ENCODE measurements at places on chromosomes 2 and 18.

- no peak for DNase-seq
These were observed 5.3 kb downstream of the PTGR3 start for GRCh38 chr18:75203416-75204268.

DNA sequence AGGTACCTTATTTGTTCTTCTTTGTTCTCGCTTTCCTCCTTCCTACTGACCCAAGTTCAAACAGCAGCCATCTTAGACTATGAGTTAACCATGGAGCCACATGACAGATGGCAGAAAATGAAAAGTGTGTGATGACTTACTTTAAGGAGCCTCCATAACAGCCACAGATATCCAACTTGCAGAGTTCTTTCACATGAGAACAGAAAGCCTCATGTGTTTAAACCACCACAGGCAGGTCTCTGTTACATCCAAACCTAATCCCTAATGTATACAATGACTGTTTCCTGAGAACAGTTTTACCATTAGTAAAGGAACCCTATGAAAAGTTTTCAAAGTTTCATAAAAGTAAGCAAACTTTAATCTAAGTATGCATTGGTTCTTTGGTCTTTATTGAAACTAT is 20.3 kb downstream of the B4GALT6 start:
- DNase-seq = no peak

DNA sequence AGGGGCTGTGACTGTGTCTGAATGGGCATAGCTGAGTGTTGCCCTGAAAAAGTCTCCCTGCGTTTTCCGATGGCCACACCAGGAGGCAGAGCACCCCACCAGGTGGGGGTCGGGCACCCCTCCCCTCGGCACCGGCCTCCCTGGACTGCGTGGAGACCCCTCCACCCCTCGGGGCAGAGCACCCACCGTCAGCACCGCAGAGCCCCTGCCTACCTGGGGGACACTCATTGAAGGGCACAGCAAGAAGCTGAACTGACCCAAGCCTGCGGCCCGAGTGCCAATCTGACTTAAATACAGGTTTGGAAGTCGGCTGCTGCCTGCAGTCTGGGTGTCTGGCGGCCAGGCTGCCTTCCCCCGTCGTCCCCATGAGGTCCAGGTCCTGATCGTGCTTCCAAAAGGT is 69.9 kb downstream of the KCNG2 start:
- no peak for DNase-seq

DNA sequence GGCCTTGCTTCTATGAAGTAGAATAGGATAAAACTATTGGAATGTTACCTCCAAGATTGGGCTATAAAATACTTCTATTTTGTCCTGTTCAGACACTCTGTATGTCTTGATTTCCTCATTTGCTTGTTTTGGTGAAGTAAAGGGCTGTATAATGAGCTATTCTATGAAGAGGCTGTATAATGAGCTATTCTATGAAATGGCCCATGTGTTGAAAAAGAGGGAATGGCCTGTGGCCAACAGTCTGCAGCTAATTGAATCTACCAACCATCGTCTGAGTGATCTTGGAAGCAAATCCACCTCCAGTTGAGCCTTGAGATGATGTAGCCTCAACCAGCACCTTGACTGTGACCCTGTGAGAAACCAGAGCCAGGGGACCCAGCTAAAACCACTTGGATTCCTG is 3.8 kb upstream of the SGPP2 start:
- no peak for DNase-seq

DNA sequence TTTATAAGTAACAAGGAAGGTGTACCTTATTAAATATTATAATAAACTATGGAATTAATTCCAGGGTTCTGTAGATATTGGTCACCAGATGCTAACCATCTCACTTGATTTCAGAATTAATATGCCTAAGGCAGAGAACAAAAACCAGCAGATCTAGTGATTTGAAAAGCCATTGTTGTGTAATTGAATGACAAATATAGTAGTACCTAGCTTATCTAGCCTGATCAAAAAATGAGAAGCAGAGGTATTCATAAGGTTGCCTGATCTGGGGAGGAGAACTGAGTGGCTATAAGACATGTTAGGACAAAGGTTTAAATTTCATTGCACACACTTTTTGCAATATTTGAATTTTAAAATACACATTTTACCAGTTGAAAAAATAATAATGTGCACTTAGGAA is 132.0 kb upstream of the UBE2E3 start:
- no peak for DNase-seq

DNA sequence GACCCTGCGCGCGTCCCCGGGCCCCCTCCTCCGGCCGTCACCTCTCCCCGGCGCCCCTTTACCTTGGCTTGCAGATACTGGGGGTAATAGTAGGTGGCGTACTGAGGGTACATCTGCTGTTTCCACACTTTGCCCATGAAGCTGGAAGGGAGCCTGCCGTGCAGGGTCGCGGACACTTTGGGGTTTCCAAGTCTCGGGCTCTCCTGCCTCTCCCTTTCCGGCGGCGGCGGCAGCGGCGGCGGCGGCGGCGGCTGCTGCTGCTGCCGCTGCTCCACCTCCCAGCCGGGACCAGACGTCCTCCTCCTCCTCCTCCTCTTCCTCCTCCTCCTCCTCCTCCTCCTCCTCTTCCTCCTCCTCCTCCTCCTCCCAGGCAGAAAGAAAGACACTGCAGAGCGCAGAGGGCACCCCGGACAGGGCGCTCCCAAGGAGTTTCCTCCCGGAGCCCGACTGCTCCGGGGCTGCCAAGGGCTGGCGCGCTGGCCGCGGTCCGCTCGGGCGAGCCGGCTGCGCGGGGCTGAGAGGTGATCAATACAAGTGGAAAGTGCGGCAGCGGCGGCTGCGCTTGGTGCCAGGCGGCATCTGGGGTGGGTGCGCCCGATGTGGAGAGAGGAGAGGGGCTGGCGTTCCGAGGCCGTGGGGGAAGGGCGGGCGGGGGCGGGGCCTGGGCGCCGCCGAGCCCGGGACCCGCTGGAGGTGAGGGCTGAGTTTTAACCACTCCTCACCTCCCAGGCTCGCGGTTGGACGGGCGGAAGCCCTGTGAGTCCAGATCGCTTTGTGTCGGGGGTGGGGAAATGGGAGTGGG is at the start of gene RBMS1:
Gene RBMS1, minus strand, starts transcription at position 581 of the 802 bp plus-strand sequence. Its CDS starts 444 bp downstream, at position 137.
- no peak for DNase-seq

- DNase-seq = no peak
These were observed 295.6 kb downstream of the ZNF385B start for GRCh38 chr2:179565807-179566206.

GRCh38 chr18:32219431-32220018 is 29.7 kb downstream of the MEP1B start:
- DNase-seq = no peak

DNA sequence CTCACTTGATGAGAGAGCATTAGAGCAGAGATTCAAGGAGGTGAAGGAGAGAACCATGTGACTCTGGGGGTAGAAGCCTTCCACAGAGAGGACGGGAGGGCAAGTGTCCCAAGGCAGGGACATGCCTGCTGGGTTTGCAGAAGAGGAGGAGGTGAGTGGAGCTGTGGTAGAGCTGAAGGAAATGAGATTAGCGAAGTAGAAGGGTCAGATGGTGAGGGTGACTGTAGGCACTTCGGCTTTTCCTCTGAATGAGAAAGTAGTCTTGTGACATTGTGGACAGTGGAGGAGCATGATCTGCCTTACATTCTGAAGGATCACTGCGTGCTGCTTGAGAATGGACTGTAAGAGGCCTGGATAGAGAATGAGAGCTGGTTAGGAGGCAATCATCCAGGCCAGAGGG is 126.0 kb downstream of the NXPH2 start:
- DNase-seq = no peak

DNA sequence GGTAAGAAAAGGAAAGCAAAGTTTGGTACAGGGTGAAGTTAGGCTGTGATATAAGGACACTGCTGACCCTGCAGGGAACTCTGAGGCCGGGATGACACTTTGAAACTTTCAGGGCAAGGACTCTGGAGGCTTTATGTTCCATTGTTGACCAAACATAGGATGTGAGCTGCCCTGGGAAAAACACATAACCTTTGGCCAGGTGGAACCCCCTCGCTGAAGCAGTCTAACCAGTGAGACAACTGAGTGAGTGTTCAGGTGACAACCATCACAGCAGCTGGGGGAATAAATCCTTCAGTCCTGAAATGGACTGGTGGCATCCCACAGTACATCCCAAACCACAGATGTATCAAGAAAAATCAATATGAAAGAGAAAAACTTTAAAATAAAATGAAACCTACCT is 280.9 kb upstream of the CDH2 start:
- DNase-seq = no peak

GRCh38 chr2:68512966-68513365 is 45.6 kb downstream of the APLF start:
- no peak for DNase-seq

Data from cortex of kidney (tissue), 1 donor.